ENCODE measurements at places on chromosomes 16 and 17.
A peak's percentile ranks its signal among the peaks of the same experiment; 100 is the strongest.

GRCh38 chr17:35726127-35726952 lies 5.1 kb upstream of the RASL10B start:
- DNase-seq, result peak; percentile 72

- DNase-seq, result peak; percentile 79
Measured at GRCh38 chr16:31105677-31106213, 2.4 kb upstream of the BCKDK start.

- DNase-seq, result no peak
Measured at GRCh38 chr17:79577485-79578187, 33.2 kb downstream of the RBFOX3 start.

GRCh38 chr16:70738083-70738977 lies 52.5 kb upstream of the MTSS2 start:
- peak; percentile 84 for DNase-seq

DNA sequence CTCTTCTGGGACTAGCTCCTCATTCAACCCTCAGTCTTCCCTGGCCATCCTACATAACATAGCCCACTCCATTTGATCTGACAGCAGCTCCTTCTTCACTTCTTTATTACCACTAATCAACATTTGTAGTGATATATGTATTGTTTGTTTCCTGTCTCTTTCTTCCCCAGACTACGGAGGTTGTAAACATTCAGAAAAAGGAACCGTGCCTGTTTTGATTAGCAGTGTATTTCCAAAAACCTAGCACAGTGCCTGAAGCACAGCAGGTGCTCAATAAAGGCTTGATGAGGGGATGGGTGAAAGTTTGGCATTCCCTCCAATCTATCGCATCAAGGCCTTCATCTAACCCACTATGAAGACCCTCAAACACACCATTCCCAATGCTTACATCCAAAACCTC lies 150.8 kb downstream of the XYLT1 start:
- DNase-seq, result no peak
